Kidney epithelial cell (primary cell): ENCODE measurements at places on chromosomes 6 and 20. TPM values are rescaled to one million over a fixed set of nuclear protein-coding genes. Genes with fewer than 3 reads are reported as not detected.

The DLK2 gene
- not detected in 2 replicates for total RNA-seq

The TRIM10 gene
- not detected in 2 replicates for total RNA-seq

The MED23 gene
- 20.8 and 21.2 TPM in 2 replicates for total RNA-seq

The ADGRB3 gene
- total RNA-seq: 0.82 and 0.92 TPM in 2 replicates

The OGFRL1 gene
- 48.5 and 48.7 TPM in 2 replicates for total RNA-seq

The ADAT2 gene
- 5.6 and 9.1 TPM in 2 replicates for total RNA-seq

The SULF2 gene
- 78.2 and 80.8 TPM in 2 replicates for total RNA-seq

The ZNF311 gene
- total RNA-seq: 2.6 and 2.7 TPM in 2 replicates

The EEF1A2 gene
- 14.9 and 18.0 TPM in 2 replicates for total RNA-seq

The POU3F2 gene
- not detected in 2 replicates for total RNA-seq

The LINC00237 gene
- not detected in 2 replicates for total RNA-seq

The ROMO1 gene
- 372 and 719 TPM in 2 replicates for total RNA-seq
